ENCODE measurements at places on chromosomes 7 and 10. TPM values are rescaled to one million over a fixed set of nuclear protein-coding genes. Genes with fewer than 3 reads are reported as not detected.

DNA sequence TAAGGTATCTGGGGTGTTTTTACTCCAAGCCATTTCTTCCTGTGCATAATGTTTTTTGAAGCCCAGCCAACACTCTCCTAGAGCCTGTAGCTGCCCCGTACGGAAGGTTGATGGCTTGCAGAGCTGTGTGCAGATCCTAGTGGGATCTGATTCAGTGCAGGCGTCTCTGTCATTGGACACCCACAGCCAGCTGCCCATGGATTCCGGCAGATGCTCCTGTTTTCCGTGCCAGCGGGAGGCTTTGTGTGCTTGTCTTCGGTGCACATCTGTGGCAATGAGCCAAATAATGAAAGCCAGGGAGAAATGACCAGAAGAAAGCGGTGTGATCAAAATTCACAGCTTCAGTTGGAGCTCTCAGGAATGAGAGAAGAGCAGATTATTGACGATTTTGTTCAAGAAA is 426.4 kb downstream of the TYW1 start:
- ATAC-seq: no peak

The FAM237B gene
- 0.16 TPM for total RNA-seq

DNA sequence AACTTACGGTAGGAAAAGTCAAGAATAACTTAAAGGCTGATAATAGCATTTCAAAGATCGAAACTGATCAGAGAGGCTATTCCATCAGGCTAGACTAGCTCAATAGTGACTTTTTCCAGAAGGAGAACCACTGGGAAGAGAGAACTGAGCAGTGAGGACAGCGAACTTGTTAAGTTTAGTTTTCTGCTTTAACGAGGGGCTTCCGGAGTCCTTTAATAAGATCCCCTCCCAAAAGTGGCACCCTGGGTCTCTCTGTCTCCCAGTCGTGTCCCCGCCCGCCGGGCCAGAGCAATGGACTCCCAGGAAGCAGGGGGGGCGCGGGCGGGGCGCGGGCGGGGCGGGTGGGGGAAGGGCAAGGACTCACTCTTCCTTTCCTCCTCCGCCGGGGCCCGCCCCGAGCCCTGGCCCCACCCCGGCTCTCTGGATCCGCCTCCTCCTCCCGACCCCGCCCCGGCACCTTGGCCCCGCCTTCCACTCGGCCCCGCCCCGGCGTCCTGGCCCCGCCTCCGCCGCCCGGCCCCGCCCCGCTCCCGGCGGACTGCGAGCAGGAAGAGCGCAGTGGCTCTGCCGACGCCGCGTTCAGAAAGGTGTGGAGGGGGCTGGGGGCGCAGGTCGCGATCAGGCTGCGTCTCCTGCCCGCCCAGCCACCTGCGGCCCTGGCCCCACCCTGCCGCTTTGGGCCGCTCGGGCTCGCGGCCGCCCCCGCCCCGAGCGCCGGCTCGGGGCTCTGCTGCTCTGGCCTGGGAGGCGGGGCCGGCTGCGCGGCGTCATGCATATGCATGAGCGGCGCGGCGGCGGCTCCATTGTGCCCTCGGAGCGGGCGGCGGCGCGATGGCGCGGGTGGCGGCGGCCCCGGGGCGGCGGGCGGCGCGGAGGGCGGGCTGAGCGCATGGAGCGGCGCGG is at the start of gene ZMIZ2:
Gene ZMIZ2 (plus strand): TSS at position 803 of the 903 bp plus-strand sequence. CDS start 7,403 bp downstream, outside the sequence.
- peak; percentile 96 for ATAC-seq

The RPEL1 gene
- total RNA-seq: 0.18 TPM

GRCh38 chr7:112531675-112532074 is 50.9 kb downstream of the LSMEM1 start:
- no peak for ATAC-seq
